ENCODE measurements at places on chromosomes 13 and 19. TPM values are rescaled to one million over a fixed set of nuclear protein-coding genes. Genes with fewer than 3 reads are reported as not detected.

GAPDHS gene
- polyA plus RNA-seq = not detected

EPSTI1 gene
- polyA plus RNA-seq = 10.5 TPM

GRCh38 chr19:56291867-56292266, 19.3 kb downstream of the EDDM13 start:
- DNase-seq = no peak

HRC gene
- polyA plus RNA-seq = 29.8 TPM

DNA sequence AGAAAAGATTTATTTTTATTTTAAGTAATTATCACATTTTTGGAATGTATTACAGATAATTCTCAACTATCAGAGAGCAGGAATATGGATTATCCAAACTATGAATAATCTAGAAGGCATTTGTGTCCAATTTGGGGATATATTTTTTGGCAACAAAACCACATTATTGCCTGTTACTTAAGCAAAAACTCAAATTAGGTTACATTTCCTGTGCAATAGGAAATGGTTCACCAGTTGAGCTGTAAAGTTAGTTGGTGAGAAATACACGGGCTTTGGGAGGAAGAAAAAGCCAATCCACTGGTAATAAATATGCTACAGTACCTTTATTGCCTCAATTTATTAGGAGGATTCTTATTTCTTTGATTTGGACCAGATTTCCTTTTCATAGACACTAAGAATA, 1075.2 kb downstream of the PCDH9 start:
- no peak for DNase-seq

DNA sequence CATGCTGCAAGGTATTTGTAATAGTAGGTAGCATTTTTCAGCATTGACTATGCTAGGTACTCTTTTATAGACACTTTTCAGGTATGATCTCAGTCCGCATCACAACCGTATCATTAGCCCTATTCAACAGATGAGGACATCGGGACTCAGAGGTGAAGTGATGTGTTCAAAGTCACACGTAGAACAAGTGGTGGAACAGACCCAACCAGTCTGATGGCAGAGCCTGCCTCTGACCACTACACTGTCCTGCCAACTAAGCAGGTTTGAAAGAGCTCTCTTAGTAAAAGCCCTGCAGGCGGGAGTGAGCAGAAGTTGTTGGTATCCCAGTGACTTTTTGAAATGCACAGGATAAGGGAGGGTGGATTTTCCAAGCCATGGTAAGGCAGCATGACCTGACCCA, 20.2 kb downstream of the PAF1 start:
- no peak for DNase-seq

DNA sequence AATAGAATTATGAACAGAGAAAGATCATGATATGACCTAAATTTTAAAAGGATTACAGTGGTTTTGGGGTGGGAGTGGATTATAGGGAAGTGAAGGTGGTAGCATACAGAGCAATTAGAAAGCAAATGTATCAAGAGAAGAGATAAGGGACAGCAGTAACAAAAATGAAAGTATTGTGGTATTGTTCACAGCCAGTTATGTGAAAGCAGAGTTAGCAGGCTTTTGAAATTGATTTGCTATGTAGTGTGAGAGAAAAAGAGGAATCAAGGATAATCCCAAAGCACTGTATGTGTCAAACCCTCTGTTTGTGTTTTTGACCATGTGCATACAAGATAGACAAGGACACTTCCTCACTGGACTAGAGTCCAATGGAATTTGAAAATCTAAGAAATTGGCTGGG, 1721.4 kb downstream of the PCDH9 start:
- no peak for DNase-seq

HSD17B14 gene
- polyA plus RNA-seq = 37.4 TPM

ADGRE1 gene
- polyA plus RNA-seq = 0.11 TPM

APOC4 gene
- not detected for polyA plus RNA-seq

Data from right renal pelvis (tissue), 4 donors.